Immature natural killer cell (primary cell): ENCODE measurements at places on chromosomes 1 and 21. TPM values are rescaled to one million over a fixed set of nuclear protein-coding genes. Genes with fewer than 3 reads are reported as not detected.

Gene NHLH1
- not detected for polyA plus RNA-seq

Gene MAP3K7CL
- polyA plus RNA-seq, result 18.8 TPM

Gene SLC6A17
- not detected for polyA plus RNA-seq

Gene FUCA1
- 26.1 TPM for polyA plus RNA-seq

Gene CD34
- polyA plus RNA-seq, result not detected

Gene PTPRF
- not detected for polyA plus RNA-seq

Gene ASPM
- 0.30 TPM for polyA plus RNA-seq

DNA sequence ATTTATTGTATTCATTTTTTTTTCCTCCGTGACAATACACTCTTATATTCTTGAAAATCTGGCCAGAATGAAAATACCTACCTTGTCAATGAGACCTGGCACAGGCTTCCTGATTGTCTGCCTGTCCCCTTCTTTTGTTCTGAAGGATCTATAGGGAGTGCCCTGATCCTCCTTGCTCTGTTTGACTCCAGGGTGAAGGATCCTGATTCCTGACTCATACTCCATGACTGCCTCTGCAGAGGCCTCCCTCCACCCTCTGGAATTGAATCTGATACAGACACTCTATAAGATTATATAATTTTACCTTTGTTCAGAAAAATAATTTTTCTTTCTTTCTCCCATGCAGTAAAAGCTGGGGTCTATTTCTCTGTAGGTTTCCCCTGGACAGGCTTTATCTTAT is 116.2 kb downstream of the HMCN1 start:
- no peak overlapping the region for H3K4me3 ChIP-seq
- DNase-seq, result no peak
- peaks cover 2% of the 10 kb centered on the region for H3K27me3 ChIP-seq
- H3K4me1 ChIP-seq, result no peaks in the 10 kb centered on the region
- H3K36me3 ChIP-seq, result no peaks in the 10 kb centered on the region
- no peak overlapping the region for H3K27ac ChIP-seq

- H3K36me3 ChIP-seq, result no peaks in the 10 kb centered on the region
- H3K27me3 ChIP-seq, result no peaks in the 10 kb centered on the region
- H3K4me1 ChIP-seq, result peaks cover 15% of the 10 kb centered on the region
- no peak for DNase-seq
- peak overlapping the region; percentile 23 for H3K4me3 ChIP-seq
- no peak overlapping the region for H3K27ac ChIP-seq
These were observed 4.6 kb upstream of the FAM167B start for GRCh38 chr1:32242341-32242851.

DNA sequence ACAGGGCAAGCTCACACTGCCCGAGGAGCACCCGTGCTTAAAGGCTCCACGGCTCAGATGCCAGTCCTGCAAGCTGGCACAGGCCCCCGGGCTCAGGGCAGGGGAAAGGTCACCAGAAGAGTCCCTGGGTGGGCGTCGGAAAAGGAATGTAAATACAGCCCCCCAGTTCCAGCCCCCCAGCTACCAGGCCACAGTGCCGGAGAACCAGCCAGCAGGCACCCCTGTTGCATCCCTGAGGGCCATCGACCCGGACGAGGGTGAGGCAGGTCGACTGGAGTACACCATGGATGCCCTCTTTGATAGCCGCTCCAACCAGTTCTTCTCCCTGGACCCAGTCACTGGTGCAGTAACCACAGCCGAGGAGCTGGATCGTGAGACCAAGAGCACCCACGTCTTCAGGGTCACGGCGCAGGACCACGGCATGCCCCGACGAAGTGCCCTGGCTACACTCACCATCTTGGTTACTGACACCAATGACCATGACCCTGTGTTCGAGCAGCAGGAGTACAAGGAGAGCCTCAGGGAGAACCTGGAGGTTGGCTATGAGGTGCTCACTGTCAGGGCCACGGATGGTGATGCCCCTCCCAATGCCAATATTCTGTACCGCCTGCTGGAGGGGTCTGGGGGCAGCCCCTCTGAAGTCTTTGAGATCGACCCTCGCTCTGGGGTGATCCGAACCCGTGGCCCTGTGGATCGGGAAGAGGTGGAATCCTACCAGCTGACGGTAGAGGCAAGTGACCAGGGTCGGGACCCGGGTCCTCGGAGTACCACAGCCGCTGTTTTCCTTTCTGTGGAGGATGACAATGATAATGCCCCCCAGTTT is 1.3 kb downstream of the CELSR2 start:
- DNase-seq, result no peak
- H3K27me3 ChIP-seq, result peaks cover 4% of the 10 kb centered on the region
- H3K27ac ChIP-seq, result no peak overlapping the region
- peaks cover 18% of the 10 kb centered on the region for H3K4me1 ChIP-seq
- H3K4me3 ChIP-seq, result peak overlapping the region; percentile 63

- H3K4me1 ChIP-seq, result peaks cover 31% of the 10 kb centered on the region
- H3K27me3 ChIP-seq, result peaks cover 10% of the 10 kb centered on the region
- peak; percentile 53 for DNase-seq
These were observed 440.0 kb downstream of the MATN1 start for GRCh38 chr1:30283199-30283962.

- no peaks in the 10 kb centered on the region for H3K27me3 ChIP-seq
- H3K4me1 ChIP-seq, result no peaks in the 10 kb centered on the region
- no peak for DNase-seq
- H3K27ac ChIP-seq, result no peak overlapping the region
- H3K4me3 ChIP-seq, result no peak overlapping the region
- no peaks in the 10 kb centered on the region for H3K36me3 ChIP-seq
These were observed 29.5 kb downstream of the PLPPR5 start for GRCh38 chr1:98975113-98975512.

- no peaks in the 10 kb centered on the region for H3K4me1 ChIP-seq
- no peak overlapping the region for H3K27ac ChIP-seq
- no peak overlapping the region for H3K4me3 ChIP-seq
- H3K36me3 ChIP-seq, result peaks cover 4% of the 10 kb centered on the region
- DNase-seq, result no peak
These were observed 13.2 kb downstream of the NAV1 start for GRCh38 chr1:201551877-201552731.

DNA sequence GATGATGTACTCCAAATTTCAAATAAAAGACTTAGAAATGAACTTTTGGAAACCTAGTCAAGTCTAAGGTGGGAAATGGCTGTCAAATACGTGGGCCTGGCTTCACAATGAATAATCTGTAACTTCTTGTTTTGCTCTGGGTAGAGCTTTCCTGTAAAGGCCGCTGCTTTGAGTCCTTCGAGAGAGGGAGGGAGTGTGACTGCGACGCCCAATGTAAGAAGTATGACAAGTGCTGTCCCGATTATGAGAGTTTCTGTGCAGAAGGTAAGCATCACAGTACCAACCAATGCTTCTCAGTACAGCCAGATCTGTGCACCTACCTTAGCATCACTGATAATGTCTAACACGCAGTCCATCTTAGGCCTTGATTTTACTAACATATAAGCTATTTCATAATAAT is 73.6 kb downstream of the TPR start:
- H3K4me1 ChIP-seq, result peaks cover 5% of the 10 kb centered on the region
- H3K27me3 ChIP-seq, result no peaks in the 10 kb centered on the region
- DNase-seq, result no peak
- H3K36me3 ChIP-seq, result no peaks in the 10 kb centered on the region

- H3K27me3 ChIP-seq, result no peaks in the 10 kb centered on the region
- H3K27ac ChIP-seq, result no peak overlapping the region
- H3K4me3 ChIP-seq, result no peak overlapping the region
- no peak for DNase-seq
These were observed 52.7 kb downstream of the TEX35 start for GRCh38 chr1:178565586-178565985.

- DNase-seq, result no peak
- peaks cover 3% of the 10 kb centered on the region for H3K36me3 ChIP-seq
- H3K27me3 ChIP-seq, result peaks cover 17% of the 10 kb centered on the region
- no peak overlapping the region for H3K4me3 ChIP-seq
- H3K27ac ChIP-seq, result no peak overlapping the region
These were observed 378.9 kb upstream of the RUNX1 start for GRCh38 chr21:35428001-35428320.

DNA sequence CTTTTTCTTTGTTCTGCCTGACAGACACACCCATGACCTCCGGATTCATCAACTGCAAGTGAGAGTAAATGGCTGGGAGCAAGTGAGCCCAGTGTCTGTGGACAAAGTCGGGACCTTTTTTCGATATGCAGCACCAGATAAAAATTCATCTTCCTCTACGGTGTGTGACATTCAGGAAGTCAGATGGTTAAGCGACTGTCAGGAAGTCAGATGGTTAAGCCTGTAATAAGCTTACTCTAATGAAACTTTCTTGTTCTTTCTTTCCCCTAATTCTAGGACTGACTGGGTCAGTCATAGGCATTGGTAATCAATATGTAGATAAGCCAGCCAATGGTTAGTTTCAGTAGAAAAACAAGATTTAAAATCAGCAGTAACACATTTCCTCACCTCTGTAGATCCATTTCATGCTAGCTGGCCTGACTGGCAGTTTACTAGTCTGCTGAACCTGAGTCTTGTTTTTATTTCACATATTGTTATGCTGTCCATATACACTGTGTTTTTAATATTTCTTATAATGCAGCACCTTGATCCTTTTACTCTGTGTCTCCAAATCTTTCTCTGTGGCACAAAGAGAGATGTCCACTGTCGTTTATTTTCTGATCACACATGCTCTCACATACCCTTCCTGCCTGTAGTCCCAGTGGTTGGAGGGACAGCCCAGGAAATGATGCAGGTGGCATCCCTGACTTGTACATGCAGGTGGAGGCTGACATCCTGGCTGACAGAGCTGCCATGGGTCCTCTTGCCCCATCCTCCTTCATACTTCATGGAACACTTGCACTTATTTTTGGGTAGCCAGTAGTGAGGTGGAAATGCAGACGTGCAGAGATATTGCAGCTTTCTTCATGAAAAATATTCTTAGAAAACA is 115.8 kb downstream of the VPS13D start:
- H3K36me3 ChIP-seq, result peaks cover 39% of the 10 kb centered on the region
- H3K27ac ChIP-seq, result peak overlapping the region; percentile 80
- peak overlapping the region; percentile 77 for H3K4me3 ChIP-seq
- H3K4me1 ChIP-seq, result peaks cover 48% of the 10 kb centered on the region
- no peaks in the 10 kb centered on the region for H3K27me3 ChIP-seq
- no peak for DNase-seq

DNA sequence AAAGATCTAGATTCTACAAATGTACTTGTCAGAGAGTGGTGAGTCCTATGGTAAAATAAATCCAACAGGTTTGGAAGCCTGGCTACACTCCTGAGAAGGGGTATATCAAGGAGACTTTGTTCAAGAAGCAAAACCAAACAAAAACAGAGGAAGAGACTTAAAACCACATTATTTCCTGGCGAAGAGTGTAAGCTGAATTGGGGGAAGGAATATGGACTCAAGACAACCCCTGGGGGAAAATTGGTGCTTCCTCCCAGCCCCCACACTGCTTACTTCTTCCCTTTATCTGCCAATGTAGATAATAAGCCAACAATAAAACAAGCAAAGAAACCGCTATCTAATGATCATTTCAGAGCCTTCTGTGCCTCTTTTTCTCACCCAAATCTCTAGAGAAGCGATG is 48.4 kb upstream of the ZBTB18 start:
- peak overlapping the region; percentile 4 for H3K27ac ChIP-seq
- H3K36me3 ChIP-seq, result no peaks in the 10 kb centered on the region
- H3K4me1 ChIP-seq, result peaks cover 21% of the 10 kb centered on the region
- no peaks in the 10 kb centered on the region for H3K27me3 ChIP-seq
